NCI-H187 treated with DMSO at 0.1 percent for 48 hours (cell line): ENCODE measurements at places on chromosomes 3 and 15.

DNA sequence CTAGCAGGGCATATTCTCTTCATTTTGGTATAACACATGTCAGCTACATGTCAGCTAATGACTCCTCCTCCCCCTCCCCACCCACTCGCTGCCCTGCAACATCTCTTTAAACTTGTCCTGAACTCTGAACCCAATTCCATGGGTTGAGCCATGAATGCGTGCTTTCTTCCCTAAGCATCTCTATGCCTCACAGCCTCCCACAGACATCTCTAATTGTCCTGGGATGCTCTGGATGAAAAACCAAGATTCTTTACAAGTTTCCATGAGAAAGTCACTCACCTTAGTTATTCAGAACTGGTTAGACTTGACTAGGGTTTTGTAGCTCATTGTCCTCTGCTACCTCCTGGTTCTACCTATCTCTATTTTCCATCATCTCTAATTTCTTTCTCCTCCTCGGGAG, 629.1 kb downstream of the TBL1XR1 start:
- no peak for DNase-seq

DNA sequence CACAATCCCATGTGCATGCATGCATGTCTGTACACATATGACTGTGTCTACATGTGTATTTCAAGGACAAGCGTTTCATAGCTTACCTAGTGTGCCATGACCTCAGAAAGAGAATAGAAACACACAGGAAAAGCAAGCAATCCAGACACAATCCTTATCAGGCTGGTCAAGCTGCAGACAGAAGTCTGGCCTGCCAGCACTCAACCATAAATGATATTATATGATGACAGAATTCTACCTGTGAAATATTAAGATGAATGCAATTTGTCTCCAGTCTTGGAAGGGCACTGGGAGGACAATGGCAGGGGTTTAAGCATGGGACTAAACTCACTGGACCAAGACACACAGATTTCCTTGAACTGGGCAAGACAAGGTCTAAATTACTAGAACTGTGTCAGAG, 50.9 kb upstream of the ARL6 start:
- DNase-seq, result no peak

DNA sequence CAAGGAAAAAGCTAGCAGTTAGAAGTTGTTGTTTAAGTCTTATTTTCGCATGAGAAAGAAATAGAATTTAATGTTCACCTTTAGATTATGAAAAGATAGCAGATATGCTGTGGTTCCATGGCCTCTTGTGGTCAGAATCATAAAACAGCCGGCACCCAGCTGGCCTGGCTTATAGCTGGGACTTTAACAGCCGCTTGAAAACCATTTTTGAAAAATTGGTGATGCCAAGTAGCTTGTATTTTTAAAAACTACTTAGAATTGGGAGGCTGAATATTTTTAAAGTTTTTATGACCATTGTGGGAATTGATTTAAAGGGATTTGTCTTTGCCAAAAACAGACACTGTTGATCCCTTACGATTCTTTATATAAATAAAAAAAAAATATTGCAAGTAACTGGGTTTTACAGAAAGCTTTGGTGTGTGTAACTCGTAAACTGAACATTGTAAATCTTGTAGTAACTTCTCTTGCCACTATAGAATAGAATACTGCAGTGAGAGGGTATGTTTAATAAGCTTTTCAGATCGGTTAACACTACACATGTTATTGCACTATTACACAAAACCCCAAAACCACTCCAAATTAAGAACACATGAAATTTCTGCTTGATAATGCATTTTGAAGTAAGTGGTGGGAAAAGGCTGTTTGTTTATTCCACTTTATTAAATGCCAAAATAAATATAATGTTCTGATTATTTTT, 6.6 kb downstream of the ARRDC4 start:
- no peak for DNase-seq

GRCh38 chr15:26807517-26808427, 34.9 kb upstream of the GABRB3 start:
- DNase-seq, result no peak

DNA sequence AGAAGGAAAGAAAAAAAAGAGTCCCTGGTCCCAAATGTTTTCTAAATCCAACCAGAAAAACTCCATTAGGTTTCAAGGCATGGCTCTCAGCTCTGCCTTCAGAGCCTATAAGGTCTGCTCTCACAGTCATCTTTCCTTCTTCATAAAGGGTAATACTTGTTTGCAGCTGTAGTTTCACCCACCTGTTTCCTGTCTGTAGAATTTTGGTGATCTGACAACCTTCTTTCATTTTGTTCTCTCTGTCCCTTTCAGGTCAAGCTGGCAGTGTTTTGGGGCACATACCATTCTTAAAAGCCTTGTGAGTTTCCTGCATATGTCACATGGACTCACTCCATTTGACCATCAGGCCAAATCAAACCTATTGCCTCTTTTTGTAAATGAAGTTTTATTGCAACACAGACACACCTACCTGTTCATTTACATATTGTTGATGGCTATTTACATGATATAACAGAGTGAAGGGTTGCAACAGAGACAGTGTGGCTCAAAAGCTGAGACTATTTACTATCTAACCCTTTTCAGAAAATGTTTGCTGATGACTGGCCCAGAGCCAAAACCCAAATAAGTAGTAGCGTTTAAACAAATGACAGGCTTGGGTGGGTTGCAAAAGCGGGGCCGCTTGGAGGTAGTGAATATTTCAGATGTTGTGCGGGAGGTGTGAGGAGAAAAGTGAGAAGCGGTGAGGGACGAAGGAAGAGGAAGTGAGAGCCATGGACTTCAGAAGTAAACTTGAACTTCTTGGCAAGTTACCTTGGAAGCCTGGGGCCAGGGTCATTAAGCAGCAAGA, 292.7 kb upstream of the PROK2 start:
- DNase-seq, result no peak

DNA sequence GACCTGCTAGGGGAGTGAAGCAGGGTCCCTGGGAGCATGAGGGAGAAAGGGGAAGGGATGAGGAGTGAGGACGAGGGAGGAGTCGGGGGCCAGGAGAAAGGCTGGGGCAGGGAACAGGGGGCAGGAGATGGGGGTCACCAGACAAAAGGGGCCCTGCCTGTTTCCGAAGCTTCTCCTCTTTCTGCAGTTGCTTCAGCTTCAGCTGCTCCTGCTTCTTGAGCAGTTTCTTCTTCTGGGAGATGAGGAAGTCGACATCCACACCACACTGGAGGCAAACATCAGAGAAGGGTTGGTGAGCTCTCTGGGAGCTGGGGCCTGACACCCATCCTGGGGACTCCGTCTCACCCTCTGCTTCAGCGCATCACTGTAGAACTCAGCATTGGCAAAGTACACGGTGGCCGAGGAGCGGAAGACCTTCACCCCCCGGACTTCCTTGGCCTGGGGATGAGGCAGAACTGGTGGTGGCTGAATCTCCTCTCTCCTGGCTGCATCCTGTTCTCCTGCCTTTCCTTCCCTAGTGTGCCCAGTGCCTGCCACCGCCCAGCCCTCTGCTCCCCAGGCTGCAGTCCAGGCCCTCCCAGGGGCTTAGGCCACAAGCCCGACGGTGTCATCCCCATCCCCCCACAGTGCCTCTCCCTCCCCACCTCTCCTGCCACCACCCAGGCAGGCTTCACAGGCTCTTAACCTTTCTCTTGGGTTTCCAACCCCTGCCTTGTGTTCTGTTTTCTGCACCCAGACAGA, 6.8 kb downstream of the SLC26A6 start:
- no peak for DNase-seq

DNA sequence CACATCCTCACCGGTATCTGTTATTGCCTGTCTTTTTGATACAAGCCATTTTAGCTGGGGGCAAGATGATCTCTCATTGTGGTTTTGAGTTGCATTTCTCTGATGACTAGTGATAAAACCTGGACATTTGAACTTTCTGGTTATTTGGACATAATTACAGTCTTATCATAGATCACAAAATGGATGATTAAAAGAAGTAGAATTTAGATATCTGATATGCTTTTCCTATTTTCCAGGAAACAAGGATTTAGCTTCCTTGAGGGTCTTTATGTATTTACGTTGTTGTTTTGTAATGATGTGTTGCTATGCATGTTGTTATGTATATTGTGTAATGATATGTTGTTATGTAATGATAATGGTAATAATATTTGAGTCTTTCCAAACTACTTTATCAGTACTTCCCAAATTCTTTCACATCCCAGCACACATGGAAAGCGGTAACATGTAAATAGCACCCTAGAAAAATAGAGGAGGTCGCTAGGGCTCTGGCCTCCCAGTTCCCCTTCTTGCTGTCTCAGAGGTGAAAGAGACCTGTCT, 53.8 kb downstream of the GJD2 start:
- DNase-seq, result no peak
